ENCODE measurements at places on chromosomes 3 and 15.
A peak's percentile ranks its signal among the peaks of the same experiment; 100 is the strongest.

DNA sequence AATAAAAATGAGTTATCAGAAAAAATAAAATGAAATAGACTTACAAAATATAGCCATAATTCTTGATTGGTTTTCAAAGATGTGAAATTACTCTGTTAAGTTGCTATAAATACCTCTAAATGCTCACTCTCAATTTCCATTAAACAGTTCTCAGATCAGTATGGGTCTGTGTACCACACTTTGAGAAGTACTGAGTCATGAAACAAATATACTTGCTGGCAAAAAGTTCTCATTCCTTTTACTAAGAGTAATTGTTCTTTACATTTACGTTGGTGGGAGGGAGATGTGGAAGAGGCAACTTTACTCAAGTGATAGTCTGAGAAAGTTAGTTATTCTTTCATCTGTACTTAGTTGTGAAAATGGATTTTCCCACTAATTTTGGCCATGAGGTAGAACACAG lies 96.3 kb downstream of the ZNF385D start:
- no peak for DNase-seq

DNA sequence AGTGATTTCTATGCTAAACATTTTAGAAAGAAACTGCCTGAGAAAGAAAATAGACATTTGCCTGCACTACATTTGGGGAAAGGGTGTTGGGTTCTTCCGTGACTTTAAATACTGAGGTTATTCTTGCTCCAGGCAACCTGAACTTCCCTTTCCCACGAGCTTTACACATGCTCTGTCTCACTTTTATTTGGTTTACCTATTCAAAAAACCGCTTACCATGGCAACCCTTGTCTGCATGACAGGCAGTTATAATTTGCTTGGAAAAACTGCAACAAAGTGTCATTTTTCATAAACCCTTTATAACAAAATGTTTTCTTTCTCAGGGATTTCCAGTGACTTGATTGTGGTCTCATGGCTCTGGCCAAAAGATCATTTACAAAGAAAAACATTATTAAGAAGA lies 416.3 kb upstream of the MEIS2 start:
- DNase-seq, result no peak

- no peak for DNase-seq
Observed at GRCh38 chr3:35486295-35486694, 153.0 kb upstream of the ARPP21 start.

DNA sequence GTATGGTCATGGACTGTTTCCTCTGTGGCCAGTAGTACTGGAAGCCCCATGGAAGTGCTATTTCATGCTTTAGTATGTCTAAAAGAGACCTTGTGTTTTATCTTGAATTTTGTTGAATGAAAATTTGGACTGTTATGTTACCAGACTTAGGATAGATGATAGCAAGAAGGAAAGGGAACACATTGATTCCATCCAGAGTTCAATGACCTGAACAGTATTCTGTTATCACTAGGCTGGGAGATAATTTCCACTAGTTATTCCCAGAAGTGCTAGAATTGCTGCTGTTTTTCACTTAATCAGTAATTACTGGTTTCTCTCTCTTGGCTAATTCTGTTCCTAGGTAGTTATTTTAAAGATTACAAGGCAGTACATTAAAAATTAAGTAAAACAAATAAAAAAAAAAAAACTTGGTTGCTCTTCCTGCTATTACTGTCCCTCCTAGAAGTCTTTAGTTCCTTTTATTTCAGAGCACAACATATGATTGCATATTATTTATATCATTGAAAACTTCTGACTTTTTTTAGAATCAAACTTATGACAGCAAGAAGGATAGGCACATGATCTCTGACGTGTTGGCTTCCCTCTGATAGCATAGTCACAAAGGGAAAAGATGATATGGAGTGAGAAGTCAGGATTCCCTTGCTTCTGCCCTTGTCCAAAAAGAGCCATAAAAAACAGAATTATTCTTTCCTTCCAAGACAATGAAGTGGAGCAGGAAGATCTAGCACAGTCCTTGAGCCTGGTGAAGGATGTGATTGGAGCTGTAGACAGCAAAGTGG lies 72.2 kb downstream of the KLHL25 start:
- DNase-seq, result no peak

GRCh38 chr3:106560451-106560966 lies 691.7 kb upstream of the CBLB start:
- DNase-seq, result no peak

- peak; percentile 68 for DNase-seq
Observed at GRCh38 chr15:76286271-76286879, 24.9 kb downstream of the ETFA start.

DNA sequence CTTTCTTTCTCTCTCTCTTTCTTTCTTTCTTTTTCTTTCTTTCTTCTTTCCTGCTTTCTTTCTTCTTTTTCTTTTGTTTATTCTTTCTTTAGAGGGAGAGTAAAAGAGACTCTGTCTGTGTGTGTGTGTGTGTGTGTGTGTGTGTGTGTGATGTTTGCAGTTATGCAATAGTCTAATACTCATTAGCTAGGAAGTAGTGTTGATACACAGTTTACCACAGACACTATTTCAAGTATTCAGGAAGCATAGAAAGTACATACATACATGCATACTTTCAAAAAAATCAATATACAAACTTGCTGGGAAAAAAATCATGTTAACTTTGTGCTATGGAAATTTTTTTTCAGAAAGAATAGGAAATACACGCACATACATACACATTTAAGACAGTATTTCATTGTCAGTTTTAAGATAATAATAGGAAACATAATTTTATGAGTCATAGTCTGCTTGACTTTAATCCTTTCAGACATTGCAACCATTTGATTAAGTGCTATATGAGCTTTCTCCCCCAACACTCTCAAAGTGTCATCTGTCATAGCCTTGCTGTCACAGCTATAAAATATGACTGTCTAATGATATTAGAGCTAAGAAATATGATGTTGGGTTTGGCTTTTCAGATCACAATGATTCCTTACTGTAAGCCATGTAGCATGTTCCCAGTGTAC lies 74.9 kb upstream of the EPHA3 start:
- no peak for DNase-seq

GRCh38 chr3:156149876-156150275 lies 29.5 kb downstream of the KCNAB1 start:
- DNase-seq, result no peak

GRCh38 chr15:65083262-65083701 lies 6.7 kb downstream of the KBTBD13 start:
- DNase-seq, result no peak

DNA sequence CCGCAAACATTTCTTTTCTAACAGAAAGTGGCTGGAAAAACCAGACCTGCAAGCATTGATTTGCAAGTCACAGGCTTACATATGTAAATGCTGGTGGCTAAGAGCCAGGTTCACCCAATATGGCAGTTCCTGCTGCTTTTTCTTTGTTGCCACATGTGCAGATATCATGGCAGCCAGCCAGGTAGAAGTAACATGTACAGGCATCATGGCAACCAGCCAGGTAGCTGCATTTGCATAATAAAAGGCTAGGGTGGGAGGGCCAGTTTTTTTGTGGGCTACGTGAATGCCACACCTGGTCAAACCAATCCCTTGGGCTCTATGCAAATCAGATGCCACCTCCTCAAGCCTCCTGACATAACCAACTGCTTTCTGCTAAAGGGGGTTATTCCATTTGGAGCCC lies 2.8 kb upstream of the SMCO1 start:
- DNase-seq, result no peak

DNA sequence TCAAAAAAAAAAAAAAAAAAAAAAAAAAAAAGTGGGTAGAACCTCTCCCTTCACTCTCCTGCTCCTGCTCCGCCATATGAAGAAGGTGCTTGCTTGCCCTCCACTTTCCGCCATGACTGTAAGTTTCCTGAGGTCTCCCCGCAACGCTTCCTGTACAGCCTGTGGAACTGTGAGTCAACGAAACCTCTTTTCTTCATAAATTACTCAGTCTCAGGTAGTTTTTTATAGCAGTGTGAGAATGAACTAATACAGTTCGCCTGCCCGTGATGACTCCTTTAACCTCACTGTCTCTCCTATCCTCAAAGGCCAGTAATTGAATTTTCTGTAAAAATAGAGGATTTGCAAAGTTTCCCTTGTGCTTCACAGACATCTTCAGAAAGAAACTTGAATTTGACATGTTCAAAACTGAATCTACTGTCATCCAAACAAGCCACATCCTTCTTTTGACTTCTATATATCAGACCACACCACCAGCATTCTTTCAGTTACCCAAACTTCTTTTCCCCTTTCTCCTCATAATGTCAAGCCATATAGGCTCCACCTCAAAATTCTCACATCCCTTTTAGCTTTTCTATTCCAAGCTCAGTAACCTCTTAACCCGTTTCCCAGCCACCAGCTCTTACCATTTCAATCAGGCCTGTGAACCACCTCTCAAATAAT lies 44.3 kb downstream of the P2RY1 start:
- DNase-seq, result no peak

DNA sequence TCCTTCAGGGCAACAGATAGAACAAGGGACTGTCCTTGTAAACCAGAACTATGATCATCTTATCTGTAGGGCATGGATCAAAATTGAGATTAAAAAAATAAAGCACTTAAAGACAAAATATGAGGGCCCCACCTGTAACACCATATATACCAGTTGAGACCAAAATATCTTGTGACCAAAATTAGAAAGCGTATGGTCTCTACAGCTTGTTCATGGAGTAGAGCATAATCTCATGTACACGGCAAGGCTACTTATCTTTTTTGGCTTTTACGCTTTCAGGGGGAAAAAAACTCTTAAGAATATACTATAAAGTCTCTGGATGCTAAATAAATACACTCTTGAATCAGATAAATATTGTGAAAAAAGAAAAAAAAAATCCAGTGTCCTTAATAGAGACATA lies 49.3 kb downstream of the ADAMTS9 start:
- no peak for DNase-seq

DNA sequence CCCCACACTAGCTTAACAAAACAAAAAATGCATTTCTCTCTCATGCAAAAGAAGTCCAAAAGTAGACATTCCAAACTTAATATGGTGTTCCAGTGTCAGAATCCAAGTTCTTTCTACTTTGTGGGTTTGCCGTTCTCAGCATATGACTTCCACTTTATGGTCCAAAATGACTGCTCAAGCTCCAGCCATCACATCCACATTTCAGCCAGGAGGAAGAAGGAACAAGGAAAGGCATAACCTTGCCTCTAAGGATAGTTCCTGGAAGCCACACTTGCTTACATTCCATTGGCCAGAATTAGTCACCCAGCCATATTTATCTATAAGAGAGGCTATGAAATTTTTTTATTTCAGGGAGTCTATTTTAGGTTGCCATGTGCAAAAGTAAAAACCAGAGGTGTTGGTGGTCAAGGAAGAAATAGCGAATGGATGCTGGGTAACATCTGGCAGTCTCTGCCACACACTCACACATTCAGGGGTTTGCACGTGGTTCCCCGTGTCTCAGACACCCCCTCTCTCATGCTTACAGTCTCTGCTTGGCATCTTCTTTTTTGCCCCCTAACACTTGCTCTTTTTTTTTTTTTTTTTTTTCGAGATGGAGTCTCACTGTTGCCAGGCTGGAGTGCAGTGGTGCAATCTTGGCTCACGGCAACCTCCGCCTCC lies 69.3 kb downstream of the RPL39L start:
- no peak for DNase-seq

- no peak for DNase-seq
Observed at GRCh38 chr15:101029971-101030661, 111.0 kb downstream of the LRRK1 start.

DNA sequence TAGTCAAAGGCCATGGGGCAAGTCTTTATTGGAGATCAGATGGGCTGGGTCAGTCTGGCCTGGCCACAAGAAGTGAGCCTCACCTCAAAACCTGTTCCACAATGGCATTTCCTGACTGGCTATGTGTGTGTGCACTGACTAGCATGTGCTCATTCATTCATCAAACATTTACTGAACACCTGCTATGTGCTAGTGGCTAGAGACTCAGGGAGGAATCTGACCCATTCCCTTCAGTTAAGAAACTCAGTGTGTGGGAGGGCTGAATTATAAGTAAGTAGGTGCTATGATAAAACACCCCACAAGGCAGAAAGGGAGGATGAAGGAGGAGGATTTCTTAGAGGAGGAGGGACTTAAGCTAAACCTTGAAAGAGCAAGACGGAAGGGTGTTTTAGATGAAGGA lies 5.4 kb upstream of the CGNL1 start:
- DNase-seq, result no peak

- DNase-seq, result no peak
Observed at GRCh38 chr3:44234648-44235268, 6.9 kb upstream of the TOPAZ1 start.

DNA sequence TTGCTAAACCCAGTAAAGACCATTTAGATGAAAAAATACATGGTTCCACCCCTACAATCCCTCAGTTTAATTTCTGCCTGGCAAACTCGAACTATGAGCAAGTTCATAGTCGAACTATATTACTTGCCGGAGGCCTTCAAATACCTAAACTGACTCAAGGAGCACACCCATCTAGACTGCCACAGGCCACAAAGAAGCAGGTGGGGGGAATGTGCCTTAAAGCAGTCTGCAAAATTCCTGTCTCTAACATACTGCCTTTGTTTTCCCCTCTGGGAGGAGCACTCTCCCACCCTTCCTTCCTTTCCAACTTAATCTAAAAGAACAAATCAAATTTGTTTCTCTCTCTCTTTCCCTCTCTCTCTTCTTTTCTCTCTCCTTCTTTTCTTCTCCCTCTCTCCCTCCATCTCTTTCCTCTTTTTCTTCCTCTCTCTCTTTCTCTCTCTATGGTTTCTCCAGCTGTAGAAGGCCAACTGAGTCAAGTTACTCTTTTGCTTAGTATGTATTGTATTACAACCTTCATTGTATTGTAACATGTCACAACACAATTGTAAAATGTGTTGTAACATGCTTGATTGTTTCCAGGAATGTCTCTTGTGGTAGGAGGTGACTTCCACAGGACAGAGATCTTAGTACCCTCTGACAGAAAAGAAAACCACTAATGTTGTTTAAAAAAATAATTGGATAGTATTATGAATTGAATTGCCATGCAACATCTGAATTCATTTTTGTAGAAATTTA lies 496.3 kb downstream of the ROBO2 start:
- DNase-seq, result no peak

DNA sequence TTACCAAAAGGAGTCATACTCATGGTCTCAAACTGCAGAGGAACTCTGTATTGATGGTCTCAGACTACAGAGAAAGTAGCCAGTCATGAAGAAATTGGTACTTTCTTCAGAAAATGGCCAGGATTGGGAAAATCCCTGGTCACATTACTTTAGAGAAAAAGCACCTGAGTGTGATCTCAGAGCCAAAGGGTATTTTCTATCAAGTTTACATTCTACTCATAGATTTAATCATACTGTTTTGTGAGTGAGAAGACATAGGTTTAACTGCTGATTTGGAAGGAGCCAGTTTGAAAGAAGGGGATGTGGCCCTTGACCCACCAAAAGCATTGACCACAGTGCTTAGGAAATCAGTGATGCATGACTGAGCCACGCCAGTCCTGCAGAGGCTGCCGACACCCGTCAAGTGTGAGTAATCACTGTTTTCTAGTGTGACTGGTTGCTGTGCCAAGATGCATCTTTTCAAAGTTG lies 203.6 kb downstream of the AKAP13 start:
- DNase-seq, result peak; percentile 56

- no peak for DNase-seq
Observed at GRCh38 chr3:120162400-120162799, 68.2 kb upstream of the GSK3B start.

DNA sequence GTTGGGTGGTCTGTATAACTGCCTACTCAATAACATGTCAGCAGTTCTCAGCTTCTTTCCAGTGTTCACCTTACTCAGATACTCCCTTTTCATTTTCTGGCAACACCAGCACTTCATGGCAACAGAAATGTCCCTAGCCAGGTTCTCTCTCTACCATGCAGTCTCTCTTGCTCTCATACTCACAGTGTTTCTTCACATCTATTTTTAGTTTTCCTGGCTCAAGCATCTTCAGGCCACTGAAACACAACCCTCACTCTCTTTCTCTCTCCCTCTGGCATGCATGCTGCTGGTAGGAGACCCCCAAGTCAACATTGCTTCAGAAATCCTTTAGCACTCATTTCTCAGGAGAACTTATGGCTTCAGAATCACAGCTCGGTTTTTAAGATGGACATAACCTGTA lies at the start of gene CAPN3:
TSS of gene CAPN3 (plus strand) at position 253 of the 400 bp plus-strand sequence. CDS start 305 bp downstream, outside the sequence.
- no peak for DNase-seq
